CMK (cell line): ENCODE measurements at places on chromosomes 5 and 9.

DNA sequence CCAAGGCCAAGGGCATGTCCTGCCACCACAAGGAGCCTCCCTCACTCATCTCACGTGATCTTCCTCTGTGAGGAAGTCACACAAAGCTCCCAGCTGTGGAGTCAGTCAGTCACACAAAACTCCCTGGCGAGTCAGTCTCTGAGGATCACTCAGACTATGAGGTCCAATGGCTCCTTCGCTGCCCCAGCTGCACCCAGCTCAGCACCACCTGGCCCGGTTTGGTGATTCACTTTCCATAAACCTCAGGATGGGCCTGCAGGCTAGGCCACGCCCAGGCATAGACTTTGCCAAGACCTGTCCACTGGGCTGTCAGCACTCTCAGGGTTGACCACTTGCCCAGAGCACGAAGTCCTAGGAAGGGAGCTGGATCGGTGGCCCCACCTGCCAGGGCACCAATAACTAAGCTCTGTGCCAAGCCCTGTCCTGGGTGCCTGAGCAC, 233.8 kb downstream of the HSPA4 start:
- no peak for DNase-seq

GRCh38 chr9:105057551-105057950, 129.6 kb upstream of the ABCA1 start:
- no peak for DNase-seq

GRCh38 chr5:10400831-10401230, 40.8 kb upstream of the ROPN1L start:
- no peak for DNase-seq

DNA sequence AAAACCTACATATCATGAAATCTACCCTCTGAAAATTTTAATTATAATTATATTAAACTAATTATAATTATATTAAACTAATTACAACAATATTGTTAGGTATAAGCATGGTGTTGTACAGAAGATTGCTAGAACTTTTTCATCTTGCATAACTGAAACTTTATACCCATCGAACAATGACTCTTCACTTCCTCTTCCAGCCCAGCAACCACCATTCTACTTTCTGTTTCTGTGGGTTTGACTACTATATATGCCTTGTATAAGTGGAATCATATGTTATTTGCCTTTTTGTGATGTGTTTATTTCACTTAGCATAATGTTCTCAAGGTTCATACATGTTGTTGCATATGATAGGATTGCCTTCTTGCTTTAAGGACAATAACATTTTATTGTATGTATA, 274.2 kb upstream of the CCNH start:
- no peak for DNase-seq

DNA sequence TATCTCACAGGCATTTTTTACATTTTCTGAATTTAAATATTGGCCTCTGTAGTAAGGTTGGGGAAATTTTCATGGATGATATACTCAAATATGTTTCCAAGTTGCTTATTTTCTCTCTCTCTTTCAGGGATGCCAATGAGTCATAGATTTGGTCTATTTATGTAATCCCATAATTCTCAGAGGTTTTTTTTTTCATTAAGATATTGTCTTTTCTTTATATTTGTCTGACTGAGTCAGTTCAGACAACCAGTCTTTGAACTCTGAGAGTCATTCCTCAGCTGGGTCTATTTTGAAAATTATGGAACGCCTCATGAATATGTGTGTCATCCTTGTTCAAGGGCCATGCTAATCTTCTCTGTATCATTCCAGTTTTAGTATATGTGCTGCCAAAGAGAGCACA, 223.2 kb downstream of the PCSK1 start:
- DNase-seq = no peak

DNA sequence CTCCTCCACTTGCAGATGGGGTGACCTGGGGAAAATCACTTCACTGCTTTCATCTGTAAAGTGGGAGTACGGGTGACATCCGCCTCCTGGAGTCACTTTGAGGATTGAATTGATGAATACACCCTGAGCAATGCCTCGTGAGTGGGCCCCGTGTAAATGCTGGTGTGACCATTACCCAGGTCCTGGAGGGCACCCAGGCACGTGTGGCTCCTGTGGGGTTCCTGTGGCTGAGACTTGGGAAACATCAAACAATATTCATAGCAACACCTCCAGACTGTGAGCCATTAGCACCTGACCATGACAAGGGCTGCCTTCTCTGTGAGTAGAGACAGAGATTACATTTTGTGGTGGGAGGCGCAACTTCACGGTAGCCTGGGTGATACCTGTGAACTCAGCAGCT, 11.4 kb downstream of the MRPL36 start:
- DNase-seq = no peak

- no peak for DNase-seq
Observed at GRCh38 chr9:14957109-14957508, 46.9 kb upstream of the FREM1 start.

- no peak for DNase-seq
Observed at GRCh38 chr9:75378036-75378435, 289.7 kb downstream of the OSTF1 start.

DNA sequence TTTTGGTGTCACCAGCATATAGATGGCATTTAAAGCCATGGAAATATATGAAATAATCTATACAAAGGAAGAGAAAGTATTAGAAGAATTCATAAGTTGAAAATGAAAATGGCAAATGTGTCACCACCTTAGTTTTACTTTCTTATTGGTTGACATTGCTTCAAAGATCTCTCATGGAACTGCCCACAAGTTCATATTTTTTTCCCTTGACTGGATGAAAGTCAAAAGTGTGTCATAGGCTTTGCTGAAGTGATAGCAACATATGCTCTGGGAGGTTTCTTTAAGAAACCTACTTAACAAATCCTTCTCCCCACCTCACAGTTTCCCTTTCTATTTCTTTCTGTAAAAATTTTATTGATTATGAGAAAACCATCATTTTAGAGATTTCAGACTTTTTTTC, 127.2 kb downstream of the VPS13A start:
- DNase-seq = no peak

GRCh38 chr9:87878989-87879511, 3.6 kb upstream of the SPATA31E1 start:
- DNase-seq = no peak

- no peak for DNase-seq
Observed at GRCh38 chr9:127211983-127212382, 52.6 kb upstream of the GARNL3 start.

DNA sequence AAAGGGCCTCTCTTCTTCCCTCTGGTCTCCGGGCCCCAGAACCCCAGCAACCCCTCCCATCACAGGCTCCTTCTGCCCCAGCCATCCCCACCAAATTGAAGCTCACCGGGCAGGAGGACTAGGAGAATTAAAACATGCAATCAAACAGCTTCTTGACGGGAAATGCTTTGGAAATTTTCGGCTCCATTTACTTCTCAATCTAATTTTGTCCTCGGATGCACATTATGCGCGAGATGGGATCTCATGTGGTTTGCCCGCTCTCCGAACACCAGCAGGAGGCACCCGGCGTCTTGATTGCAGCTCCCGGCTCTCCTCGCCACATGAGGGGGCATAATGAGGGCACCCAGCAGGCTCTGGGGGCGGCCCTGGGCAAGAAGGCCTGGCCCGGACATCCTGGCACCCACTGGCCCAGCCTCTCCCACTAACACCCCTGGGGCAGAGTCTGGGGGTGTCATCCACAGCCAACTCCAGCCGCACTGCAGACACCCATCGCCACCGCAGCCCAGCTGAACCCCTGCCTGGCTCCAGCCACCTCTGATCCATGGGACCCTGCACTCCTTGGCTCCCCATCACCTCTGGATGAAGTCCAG, 135.5 kb downstream of the PAX5 start:
- DNase-seq = no peak

GRCh38 chr5:179876610-179876952, 18.0 kb upstream of the MRNIP start:
- DNase-seq = no peak

DNA sequence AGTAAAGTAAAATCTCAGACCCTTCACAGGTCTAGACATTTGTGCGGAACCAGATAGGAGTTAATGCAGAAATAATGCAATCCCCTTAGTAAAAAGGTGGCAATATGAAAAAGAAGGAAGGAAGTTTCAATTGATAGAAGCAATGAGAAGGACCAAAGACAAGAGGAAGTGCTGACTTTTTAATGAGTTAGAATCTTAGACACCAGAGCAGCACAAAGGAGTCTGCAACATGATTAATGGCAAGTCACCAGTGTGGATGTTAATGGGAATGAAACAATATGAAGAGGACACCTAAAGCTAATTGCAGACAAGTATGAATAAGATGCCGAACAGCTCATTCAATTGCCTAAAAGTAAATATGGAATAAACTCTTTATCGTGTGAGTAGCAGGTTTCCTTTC, 50.9 kb downstream of the MEGF9 start:
- DNase-seq = no peak

DNA sequence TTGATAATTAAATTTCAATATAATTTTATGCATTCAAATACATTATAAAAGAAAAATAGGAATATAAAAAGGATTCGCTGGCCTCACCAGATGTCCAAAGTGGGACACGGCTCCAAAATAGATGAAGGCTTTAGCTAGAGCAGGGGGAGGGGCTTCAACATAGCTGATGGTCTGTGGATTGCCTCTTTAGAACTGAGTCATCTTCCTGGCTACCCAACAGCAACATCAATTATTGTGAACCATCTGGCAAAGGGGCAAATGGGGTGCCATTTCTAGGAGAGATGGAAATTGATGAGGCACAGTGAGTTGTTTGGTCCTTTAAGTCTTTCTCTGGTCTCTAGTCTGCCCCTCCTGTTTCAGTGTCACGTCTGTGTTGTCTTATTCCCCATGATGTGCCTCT, 44.2 kb upstream of the CD180 start:
- DNase-seq = no peak

GRCh38 chr5:144169904-144170275, 569 bp downstream of the YIPF5 start:
- no peak for DNase-seq

DNA sequence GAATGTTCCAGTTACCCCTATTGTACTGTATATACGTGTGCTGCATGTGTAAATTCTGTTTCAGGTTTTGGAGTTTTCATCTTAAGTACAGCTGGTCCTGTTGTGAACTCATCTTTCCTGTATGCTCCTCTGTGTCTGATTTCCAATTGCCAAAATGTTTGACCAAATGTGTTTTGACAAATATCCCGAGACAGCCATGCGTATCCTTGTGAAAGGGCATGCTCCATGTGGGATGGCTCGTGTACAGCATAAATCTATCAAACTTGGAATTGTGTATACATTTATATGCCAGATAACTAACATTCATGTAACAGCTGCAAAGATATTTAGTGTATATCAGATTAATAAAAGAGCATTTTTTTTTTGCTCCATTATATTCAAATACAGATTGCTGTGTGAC, 69.5 kb upstream of the IQGAP2 start:
- no peak for DNase-seq

DNA sequence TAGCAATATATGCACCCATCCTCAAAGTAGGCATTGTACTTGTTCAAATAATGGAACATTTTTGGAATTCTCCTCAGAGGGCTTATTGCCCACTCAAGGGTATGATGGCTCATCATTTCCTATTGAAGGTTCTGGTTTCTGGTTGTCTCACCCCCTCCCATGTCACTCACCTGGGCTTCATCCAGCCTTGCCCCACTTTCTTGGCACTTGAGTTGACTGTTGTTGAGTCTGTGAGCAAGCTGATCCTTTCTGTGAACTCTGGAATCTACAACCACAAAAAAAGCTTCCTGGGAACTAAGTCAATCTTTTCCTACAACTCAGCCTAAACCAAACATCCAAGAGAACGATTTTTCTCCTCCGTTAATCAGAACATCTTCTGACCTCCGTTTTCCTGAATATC, 73.9 kb upstream of the ANKH start:
- DNase-seq = no peak
